ENCODE measurements at places on chromosomes 12 and 14. TPM values are rescaled to one million over a fixed set of nuclear protein-coding genes. Genes with fewer than 3 reads are reported as not detected.
A peak's percentile ranks its signal among the peaks of the same experiment; 100 is the strongest.

The COL2A1 gene
- polyA plus RNA-seq = 65.7 TPM

The SMIM41 gene
- polyA plus RNA-seq = 0.80 TPM

The JAG2 gene
- polyA plus RNA-seq = 2.0 TPM

The MLF2 gene
- 169 TPM for polyA plus RNA-seq

The CYP46A1 gene
- polyA plus RNA-seq = not detected

The EPYC gene
- not detected for polyA plus RNA-seq

The CARMIL3 gene
- polyA plus RNA-seq = 1.4 TPM

- no peak overlapping the region for H3K27ac ChIP-seq
- H3K36me3 ChIP-seq = no peaks in the 10 kb centered on the region
- H3K4me1 ChIP-seq = no peaks in the 10 kb centered on the region
- no peak overlapping the region for H3K4me3 ChIP-seq
- H3K27me3 ChIP-seq = no peaks in the 10 kb centered on the region
- DNase-seq = no peak
Measured at GRCh38 chr14:23409966-23410635, 2.0 kb upstream of the MYH6 start.

GRCh38 chr12:127230843-127231260 is 1036.1 kb upstream of the TMEM132C start:
- no peak overlapping the region for H3K27ac ChIP-seq
- no peak overlapping the region for H3K4me3 ChIP-seq
- no peaks in the 10 kb centered on the region for H3K4me1 ChIP-seq
- no peak for DNase-seq

DNA sequence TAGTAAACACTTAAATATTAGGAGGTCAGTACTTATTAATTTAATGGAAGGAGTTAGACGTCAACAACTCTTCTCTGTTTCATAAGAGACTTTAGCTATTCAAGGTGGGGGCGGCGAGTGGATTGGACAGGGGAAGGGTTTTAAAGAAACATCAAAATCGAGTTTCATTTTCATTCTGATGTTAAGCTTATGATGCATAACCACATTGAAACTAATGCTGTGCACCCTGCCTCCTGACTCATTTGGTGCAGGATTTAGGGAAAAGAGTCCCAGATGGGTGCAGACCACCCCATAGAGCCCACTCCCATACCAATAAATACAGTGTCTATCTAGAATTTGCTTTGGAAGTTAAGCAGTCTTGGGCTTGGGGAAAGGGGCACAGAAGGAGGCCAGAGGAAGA is 7.4 kb downstream of the ZBTB39 start:
- no peaks in the 10 kb centered on the region for H3K27me3 ChIP-seq
- H3K27ac ChIP-seq = no peak overlapping the region
- no peaks in the 10 kb centered on the region for H3K4me1 ChIP-seq

DNA sequence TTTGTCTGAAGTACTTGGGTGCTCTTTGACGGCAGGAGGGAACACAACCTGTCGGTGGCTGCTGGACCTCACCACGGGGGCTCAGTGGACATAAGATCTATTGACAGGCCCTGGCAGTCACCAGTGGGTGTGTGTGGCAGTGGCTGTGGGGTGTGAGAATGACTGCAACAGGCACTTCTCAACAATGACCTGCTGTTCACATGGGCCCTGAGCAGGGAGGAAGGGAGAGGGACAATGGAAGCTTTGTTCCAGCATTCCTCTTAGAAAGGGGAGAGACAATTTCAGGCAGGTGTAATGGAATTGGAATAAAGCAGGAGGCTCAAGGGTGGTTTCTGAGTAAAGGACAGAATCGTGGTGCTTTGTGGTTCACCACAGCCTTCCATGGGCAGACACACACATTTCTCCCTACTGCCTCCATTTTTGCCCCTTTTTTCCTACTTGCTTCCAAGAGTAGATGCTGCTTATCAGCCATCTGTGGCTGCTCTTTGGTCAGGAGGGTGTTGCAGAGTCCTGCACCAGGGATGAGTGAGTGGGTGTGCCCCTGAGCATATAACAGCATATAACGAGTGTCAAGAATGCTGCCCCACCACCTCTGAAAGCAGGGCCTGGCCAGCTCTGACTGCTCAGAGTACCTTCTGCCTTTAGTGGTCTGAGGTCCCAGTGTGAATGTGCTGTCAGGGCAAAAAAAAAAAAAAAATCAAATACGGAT is 267.7 kb downstream of the RASSF9 start:
- H3K4me1 ChIP-seq = no peaks in the 10 kb centered on the region
- DNase-seq = peak; percentile 39
- H3K27me3 ChIP-seq = no peaks in the 10 kb centered on the region
- H3K27ac ChIP-seq = no peak overlapping the region
- no peaks in the 10 kb centered on the region for H3K36me3 ChIP-seq
- H3K4me3 ChIP-seq = no peak overlapping the region

DNA sequence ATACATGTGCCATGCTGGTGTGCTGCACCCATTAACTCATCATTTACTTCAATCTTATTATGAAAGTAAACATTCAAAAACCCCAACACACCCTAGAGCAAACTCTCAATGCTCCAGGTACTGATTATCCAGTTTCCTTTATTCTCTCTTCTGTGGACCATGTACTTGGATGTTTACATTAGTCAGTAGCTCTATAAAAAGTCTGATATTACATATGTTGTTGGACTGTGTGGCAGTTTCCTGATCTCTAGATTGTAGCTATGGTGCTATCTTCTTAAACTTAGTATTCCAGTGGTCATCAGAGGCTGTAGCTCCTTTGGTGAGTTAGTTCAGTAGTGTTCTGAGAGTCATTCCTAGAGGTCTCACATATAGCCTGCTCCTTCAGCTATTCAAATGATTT is 25.1 kb upstream of the ITGA5 start:
- no peaks in the 10 kb centered on the region for H3K4me1 ChIP-seq
- H3K27ac ChIP-seq = peak overlapping the region; percentile 31
- DNase-seq = peak; percentile 66

- H3K27me3 ChIP-seq = peaks cover 14% of the 10 kb centered on the region
- no peak overlapping the region for H3K4me3 ChIP-seq
- H3K4me1 ChIP-seq = no peaks in the 10 kb centered on the region
Measured at GRCh38 chr12:132477017-132477702, 12.8 kb upstream of the FBRSL1 start.

DNA sequence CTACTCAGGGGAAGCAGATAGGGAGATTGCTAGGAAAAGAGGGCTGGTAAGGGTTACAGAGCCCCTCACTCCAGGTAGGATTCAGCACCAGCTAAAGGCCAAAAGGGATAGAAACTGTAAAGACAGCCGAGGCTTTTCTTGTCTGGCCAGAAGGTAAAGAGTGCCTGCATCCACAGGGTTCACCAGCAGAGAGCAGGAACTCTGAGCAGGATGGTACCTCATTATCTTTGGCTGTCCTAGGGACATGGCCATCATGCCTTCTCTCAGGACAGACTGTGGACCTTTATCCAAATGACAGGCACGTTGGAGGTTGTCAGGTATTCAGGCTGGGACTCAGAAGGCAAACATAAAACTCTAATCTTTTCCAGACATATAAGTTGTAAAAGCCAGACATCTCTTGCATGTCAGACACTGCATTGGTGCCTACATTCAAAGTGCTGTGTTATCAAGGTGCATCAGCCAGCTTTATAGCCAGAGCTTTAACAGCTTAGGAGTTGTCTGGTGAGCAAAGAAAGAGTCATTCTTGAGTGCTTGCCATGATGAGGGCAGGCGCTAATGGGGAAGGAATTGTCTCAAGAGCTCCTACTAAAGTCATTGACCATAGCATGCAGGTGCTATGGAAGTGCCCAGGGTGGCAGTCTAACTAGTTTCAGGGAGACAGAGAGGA is 89.5 kb downstream of the PELI2 start:
- peak overlapping the region; percentile 60 for H3K27ac ChIP-seq
- peak; percentile 79 for DNase-seq
- no peaks in the 10 kb centered on the region for H3K27me3 ChIP-seq
- H3K36me3 ChIP-seq = no peaks in the 10 kb centered on the region
- H3K4me1 ChIP-seq = peaks cover 16% of the 10 kb centered on the region
- no peak overlapping the region for H3K4me3 ChIP-seq

DNA sequence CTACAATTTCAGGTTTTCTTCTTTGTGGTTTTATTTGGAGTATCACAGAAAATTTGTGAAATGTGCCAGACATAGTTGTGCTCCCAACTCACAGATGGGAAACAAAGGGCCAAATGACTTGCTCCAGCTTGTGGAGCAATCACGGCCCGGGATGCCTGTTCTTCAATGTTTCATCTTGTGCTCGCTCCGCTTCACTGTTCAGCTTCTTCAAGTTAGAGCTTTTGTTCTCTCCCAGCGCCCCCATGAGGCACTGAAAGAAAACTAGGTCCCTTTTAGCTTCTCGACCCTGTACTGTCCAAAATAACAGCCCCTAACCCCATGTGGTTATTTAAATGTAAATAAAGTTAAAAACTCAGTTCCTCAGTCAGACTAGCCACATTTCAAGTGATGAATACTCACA is 187.9 kb upstream of the STXBP6 start:
- H3K4me1 ChIP-seq = no peaks in the 10 kb centered on the region
- DNase-seq = peak; percentile 20
- no peaks in the 10 kb centered on the region for H3K27me3 ChIP-seq
- H3K4me3 ChIP-seq = no peak overlapping the region

GRCh38 chr12:92408072-92408900 is 262.6 kb upstream of the BTG1 start:
- H3K27me3 ChIP-seq = no peaks in the 10 kb centered on the region
- H3K36me3 ChIP-seq = no peaks in the 10 kb centered on the region
- no peak overlapping the region for H3K4me3 ChIP-seq
- H3K4me1 ChIP-seq = peaks cover 2% of the 10 kb centered on the region
- DNase-seq = peak; percentile 21

- no peak overlapping the region for H3K4me3 ChIP-seq
- no peak overlapping the region for H3K27ac ChIP-seq
- no peaks in the 10 kb centered on the region for H3K27me3 ChIP-seq
- no peaks in the 10 kb centered on the region for H3K4me1 ChIP-seq
- no peaks in the 10 kb centered on the region for H3K36me3 ChIP-seq
- DNase-seq = peak; percentile 71
Measured at GRCh38 chr12:64256166-64256800, 34.2 kb upstream of the KICS2 start.

DNA sequence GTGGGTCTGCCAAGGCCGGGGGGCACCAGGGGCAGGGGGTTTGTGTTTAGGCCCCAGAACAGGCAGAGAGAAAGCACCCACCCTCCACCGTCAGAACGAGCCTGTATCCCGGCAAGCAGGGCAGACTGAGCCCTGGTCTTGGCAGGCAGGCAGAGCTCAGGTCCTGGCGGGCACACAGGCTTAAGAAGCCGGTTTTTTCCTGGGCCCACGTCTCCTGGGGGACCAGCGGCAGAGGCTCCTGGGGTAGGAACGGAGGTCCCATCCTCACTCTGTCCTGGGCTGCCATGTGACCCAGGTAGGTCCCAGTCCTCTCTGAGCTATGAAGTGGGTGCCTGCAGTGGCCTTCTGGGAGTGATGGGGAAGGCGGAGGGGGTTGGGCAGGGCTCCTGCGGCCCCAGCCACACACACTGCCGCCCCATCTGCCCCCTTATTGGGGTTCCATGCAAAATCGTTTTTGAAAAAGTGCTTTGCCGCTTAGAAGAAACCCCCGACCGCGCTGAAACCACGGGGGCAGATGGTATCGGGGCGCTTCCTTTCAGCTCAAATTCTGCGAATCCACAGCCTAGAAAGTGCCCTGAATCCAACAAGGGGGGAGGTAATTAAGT is 24.2 kb downstream of the SH2B3 start:
- no peaks in the 10 kb centered on the region for H3K27me3 ChIP-seq
- H3K4me1 ChIP-seq = peaks cover 21% of the 10 kb centered on the region
- peaks cover 25% of the 10 kb centered on the region for H3K36me3 ChIP-seq
- H3K4me3 ChIP-seq = no peak overlapping the region

DNA sequence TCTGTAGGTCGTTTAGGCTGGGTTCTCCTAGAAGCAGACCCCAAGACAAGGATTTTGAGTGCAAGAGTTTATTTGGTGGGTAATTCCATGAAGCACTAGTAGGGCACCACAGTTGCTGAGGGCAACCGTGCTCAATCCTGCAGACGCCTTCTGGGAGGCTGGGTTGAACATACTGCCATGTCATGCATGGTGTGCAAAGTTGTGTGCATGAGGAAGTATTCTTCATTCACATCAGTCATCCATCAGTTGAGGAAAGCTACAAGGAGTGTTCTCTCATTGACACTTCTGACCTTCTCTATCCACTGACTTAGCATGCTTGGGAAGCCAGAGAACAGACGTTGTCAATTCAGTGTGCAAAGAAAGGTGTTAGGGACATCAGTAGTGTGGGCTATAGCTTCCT is 179.2 kb downstream of the PTPN11 start:
- H3K27me3 ChIP-seq = no peaks in the 10 kb centered on the region
- no peak overlapping the region for H3K27ac ChIP-seq
- no peaks in the 10 kb centered on the region for H3K36me3 ChIP-seq

- DNase-seq = no peak
- H3K27me3 ChIP-seq = no peaks in the 10 kb centered on the region
- H3K4me3 ChIP-seq = no peak overlapping the region
- peaks cover 15% of the 10 kb centered on the region for H3K4me1 ChIP-seq
Measured at GRCh38 chr12:52198454-52199215, 6.8 kb upstream of the KRT80 start.

- no peaks in the 10 kb centered on the region for H3K36me3 ChIP-seq
- no peaks in the 10 kb centered on the region for H3K4me1 ChIP-seq
- H3K27me3 ChIP-seq = no peaks in the 10 kb centered on the region
- no peak overlapping the region for H3K27ac ChIP-seq
Measured at GRCh38 chr12:31887109-31887811, 72.0 kb upstream of the RESF1 start.

DNA sequence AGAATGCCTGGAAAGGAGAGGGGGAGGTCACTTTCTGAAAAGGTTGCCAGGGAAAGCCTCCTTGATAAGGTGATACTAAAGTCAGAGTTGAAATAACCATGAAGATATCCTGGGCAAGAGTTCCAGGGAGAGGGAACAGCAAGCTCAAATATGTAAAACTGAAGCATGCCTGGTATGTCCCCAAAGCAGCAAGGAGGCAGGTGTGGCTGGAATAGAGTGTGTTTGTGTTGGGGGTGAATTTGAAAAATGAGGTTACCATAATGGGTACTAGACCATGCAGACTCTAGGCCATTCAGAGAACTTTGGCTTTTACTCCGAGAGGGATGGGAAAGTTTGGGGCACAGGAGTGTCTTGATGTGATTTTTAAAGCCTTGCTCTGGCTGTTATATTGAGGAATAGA is 66.7 kb upstream of the PTCSC3 start:
- H3K36me3 ChIP-seq = no peaks in the 10 kb centered on the region
- no peak overlapping the region for H3K27ac ChIP-seq
- no peaks in the 10 kb centered on the region for H3K27me3 ChIP-seq
- H3K4me1 ChIP-seq = no peaks in the 10 kb centered on the region
- no peak overlapping the region for H3K4me3 ChIP-seq
- DNase-seq = no peak

DNA sequence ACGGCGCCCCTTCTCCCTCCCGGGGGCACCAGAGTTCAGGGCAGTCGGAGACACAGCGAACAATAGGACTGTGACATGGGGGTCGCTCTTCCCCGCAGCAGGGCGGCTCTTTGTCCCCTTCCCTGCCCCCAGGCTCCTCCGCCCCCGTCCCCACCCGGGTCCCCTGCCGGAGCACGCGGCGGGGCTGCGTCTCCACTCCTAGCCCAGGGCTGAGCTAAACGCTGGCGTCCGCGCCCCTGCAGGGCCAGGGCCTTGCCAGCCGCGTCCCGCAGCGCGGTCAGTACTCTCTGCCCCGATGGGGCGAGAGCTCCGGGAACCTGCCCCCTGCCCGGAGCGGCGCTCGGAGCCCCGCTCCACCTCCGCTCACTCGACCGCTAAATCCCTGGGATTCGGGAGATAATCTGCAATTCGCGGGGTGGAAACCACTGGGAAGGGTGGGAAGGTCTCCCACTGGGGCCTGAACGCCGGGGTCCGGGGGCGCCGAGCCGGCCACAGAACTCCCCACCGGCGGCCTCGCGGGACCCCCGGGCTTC is 825 bp upstream of the CCDC85C start:
- no peaks in the 10 kb centered on the region for H3K27me3 ChIP-seq
- H3K4me1 ChIP-seq = peaks cover 4% of the 10 kb centered on the region
- peak overlapping the region; percentile 87 for H3K27ac ChIP-seq
- H3K36me3 ChIP-seq = no peaks in the 10 kb centered on the region

Measured in small intestine (tissue), 16 donors.